ENCODE measurements at places on chromosomes 13 and 19. TPM values are rescaled to one million over a fixed set of nuclear protein-coding genes. Genes with fewer than 3 reads are reported as not detected.

DNA sequence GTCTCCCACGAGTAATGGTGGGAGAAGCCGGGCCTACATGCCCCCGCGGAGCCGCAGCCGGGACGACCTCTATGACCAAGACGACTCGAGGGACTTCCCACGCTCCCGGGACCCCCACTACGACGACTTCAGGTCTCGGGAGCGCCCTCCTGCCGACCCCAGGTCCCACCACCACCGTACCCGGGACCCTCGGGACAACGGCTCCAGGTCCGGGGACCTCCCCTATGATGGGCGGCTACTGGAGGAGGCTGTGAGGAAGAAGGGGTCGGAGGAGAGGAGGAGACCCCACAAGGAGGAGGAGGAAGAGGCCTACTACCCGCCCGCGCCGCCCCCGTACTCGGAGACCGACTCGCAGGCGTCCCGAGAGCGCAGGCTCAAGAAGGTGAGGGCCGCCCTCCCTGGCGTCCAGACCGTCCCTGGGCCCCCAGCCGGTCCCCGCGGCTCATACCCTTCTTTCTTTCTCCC lies 1.4 kb upstream of the USF2 start:
- DNase-seq, result no peak

GRCh38 chr19:13189600-13189999 lies 39.4 kb downstream of the IER2 start:
- no peak for DNase-seq

DNA sequence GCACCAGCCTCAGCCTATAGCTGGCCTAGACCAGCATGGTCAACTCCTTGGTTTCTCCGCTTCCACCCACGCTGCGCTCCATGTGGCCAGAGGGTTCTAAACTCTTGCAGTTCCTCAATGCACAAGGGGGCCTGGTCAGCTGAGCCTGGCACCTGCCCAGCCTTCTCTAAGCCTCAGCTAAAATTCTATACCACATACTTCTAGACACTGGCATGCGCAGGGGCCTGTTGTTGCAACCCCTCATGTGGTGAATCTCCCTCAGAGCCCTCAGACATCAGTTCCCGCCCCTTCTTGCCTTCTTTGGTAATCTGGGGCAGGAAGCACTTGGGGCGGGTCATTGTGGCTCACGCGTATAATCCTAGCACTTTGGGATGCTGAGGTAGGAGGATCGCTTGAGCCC lies 19.7 kb upstream of the LDLR start:
- no peak for DNase-seq

DNA sequence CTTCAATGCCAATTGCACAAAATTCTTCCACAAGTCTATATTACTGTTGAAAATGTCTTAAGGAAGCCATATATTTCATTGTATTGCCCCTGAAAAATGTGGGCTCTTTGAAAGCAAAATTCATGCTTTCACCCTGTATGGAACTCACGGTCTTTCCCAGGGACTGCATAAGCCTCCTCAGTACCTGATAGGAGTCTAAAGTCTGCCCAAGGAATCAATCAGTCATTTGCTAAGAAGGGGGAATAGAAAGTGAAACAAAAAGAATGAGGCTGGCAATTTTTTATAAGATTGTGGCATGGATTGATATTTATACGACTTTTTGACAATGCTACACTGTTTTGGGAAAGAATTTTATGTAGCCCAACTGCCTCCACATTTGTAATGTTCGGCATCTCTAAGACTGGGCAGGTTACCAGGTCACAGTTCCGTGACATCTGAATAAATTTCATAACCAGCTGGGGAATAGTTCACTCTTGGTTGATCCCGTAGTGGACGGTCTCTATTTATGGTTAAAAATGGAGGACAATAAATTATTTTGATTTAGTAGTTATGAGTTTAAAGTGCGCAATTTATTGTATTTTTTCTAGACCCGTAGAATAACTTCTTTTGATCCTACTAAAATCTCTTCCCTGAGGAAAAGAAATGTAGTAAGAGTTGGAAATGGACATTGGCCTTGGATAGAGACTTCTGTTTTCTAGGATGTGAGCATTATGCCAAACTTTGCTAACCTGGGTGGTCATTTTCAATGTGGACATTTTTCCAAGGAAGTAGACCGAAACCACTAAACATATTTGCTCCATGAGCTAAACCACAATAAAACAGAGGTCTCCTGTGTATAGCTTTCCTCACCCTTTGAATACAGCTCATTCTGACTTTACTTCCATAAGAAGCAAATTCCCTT lies 1585.4 kb downstream of the EFNB2 start:
- no peak for DNase-seq

The PTPRH gene
- 6.5 TPM for total RNA-seq

- DNase-seq, result no peak
Measured at GRCh38 chr19:5369962-5370367, 29.4 kb upstream of the PTPRS start.

The C2CD4C gene
- total RNA-seq, result not detected

The ZNF285 gene
- total RNA-seq, result 1.6 TPM

DNA sequence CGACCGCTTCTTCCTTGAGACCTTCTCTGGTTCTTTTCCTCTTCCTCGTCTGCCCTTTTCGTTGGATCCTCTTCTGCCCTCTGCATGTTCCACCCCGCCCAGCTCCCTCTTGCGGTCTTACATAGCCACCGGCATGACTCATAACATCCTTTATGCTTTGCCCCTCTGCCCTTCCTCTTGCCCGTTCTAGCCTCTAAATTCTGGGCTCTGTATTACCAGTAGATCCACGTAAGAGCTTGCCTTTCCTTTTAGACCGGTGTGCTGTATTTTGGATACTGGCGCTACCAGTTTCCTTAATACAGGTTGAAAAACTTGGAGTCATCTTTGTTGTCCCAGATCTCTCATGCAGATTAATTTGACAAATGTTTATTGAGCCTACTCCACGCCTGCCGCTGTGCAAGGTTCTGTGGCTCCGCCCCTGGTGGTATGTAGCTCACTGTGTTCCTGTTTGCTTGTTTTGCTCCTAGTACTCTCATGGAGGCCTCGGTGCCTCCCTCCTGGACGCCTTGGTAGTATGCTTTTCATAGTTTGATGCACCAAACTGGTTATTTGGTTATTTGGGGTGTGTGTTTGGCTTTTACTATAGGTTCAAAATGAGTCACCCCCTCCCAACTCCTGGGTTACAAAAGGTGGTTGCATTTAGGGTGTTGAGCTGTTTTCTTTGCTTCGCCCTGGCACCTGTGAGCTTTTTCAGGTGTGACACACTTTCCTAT lies 1.7 kb downstream of the GTF3A start:
- peak; percentile 78 for DNase-seq

DNA sequence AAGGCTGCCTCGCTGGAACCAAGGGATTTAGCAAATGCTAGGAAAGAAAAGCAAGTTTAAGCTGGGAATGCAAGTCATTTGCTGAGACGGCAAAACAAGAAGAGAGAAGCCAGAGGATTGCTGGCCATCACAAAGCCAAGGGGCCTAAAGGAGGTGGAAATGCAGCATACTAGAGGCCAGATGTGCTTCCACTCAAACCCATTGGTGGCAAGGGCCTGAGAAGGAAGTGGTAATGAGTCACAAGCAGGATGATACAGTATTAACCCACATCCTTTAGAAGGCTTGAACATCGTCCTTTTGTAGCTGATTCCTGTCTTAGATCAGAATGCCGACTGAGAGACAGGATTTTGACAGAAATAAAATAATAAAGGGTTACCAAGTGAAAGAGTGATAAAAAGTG lies 68.2 kb downstream of the ITGBL1 start:
- peak; percentile 64 for DNase-seq

The BST2 gene
- 48.1 TPM for total RNA-seq

The LMTK3 gene
- not detected for total RNA-seq

DNA sequence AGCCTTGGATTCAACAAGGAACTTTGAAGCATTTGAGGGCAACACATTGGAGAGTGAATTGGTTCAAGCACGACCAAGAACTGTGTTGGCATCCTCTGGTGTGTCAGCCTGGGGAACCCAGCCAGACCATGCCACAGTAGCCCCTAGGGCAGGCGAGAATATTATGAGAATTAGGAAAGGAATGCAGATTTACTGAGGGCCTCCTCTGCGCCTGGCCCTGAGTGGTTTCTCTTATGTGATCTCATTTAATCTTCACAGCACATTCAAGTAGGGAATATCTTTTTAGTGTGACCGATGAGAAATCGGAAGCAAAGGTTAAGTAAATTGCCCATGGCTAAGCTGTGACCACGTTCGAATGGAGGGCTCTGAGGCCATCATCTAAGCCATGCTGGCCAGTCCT lies 15.3 kb upstream of the ERICH6B start:
- no peak for DNase-seq

DNA sequence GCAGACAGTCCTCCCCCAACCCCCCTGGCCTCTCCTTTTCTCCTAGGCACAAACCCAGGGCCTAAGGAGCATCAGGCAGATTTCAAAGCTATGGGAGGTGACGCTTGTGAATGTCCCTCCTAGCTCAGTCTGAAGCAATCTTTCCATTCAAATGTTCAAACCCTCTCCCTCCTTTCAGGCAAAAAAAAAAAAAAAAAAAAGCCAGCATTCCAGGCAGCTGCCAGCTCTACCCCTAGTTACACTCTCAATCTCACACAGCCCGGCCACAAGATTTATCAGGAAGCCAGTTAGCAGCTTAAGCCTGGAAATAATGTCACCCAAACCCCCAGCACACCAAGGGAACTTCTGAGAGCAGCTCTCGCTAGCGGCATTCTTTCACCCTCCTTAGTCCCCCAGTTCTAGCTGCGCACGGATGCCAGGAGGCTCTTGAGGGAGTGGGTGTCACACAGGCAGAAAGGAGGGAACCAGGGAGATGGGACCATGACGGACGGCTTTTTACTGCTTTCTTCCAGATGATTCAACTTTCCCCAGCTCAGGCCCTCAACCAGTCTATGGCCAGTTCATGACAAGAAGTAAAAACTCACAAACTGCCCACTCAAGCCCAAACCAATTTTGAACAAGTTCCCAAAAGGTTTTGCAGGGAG lies 6.3 kb downstream of the SH3GL1 start:
- peak; percentile 72 for DNase-seq

- DNase-seq, result peak; percentile 92
Measured at GRCh38 chr19:49570138-49570856, 10.1 kb downstream of the NOSIP start.

DNA sequence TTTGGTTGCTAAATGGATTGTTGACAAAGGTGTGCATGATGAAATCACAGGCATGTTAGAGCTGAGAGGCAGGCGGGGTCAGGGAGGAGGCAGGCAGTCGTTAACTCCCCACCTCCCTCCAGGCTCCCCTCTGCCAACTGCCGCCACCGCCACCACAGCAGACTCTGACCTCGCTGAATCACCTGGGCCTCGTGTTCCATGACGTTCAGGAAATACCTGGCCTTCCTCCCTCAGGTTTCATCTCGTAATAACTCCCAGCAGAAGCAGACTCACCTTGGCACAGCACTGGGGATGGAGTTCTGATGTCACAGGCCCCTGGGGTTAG lies 198.5 kb downstream of the KATNAL1 start:
- no peak for DNase-seq

GRCh38 chr19:38819231-38819920 lies 6.6 kb upstream of the LGALS4 start:
- DNase-seq, result no peak

DNA sequence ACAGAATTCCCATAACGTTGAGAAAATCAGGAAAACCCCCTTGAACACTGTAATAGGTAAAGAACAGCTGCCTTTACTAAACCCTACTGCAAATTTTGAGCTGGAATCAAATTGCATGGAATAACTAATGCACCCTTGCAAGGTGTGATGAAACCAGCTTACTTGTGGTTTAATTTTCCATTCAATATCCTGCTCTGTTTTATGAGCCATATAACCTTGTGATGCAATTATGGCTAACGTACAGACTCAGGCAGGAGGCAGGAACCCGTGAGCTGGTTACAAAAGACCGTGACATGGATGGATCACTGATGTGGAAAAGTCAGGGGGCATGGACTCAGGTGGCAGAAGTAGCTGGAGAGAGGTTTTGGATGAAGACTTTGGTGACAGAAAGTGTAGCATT lies 438.6 kb downstream of the COG6 start:
- DNase-seq, result no peak

- no peak for DNase-seq
Measured at GRCh38 chr19:49888510-49888824, 8.2 kb downstream of the IL4I1 start.

The USP12 gene
- 15.3 TPM for total RNA-seq

GRCh38 chr13:52405369-52405766 lies 604 bp downstream of the THSD1 start:
- peak; percentile 19 for DNase-seq

DNA sequence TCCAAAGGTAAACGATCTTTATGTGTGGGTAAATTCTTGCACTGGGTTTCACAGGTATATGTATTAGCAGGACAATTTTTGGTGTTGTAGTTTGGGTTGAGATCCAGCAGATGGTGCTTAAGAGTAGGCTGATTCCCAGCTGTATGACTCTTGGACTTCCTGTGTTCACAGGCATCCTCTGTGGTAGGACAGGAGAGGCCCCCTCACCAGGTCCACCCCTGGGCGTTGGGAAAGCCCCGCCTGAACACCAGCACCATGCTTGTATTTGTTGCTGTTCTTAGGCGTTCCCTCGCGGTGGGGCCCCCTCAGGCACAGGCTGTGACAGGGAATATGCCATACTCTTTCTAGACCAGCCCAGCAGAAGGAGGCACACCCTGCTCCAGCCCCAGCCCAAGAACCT lies 49.5 kb upstream of the PCDH17 start:
- no peak for DNase-seq

The HSH2D gene
- not detected for total RNA-seq

DNA sequence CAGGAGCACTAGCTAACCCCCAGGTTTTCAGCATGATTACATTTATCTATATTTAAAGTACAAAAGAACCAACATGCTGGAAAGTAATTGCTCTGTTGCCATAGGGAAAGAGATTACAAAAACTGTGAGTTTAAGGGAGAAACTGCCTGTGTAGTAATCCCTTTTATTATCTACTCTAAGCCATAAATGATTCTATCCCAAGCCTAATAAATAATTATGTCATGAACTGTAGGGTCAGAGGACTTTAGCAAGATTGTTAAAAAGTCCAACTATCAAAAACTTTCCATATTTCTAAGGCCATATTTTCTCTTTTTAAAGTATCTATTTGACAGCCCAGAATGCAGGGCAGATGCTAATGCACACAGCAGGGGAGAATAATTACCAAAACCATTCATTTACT lies 573.8 kb upstream of the MIR17HG start:
- no peak for DNase-seq

DNA sequence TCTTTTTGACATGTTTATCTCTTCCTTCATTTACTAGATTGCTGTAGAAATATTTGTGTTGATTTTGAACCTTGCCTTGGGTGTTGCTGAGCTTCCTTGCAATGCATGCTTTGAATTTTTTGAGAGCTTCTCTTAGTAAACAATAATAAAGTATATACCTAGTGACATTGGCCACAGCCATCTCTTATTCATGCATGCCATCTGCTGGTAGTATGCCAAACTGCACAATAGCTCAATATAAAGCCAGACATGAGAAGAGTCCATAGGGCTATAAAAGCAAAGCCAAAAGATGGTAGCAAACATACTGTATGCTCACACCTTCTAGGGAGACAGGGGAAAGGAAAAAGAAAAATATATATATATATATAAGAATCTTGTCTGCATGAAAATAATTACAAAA lies 18.9 kb upstream of the ZSCAN5A start:
- peak; percentile 66 for DNase-seq

Measured in fibroblast of the aortic adventitia (primary cell).